A673 (cell line): ENCODE measurements at places on chromosomes 16 and 17. TPM values are rescaled to one million over a fixed set of nuclear protein-coding genes. Genes with fewer than 3 reads are reported as not detected.

GRCh38 chr16:85137323-85138072 lies 25.2 kb upstream of the CIBAR2 start:
- DNase-seq, result no peak

CCL3 gene
- total RNA-seq, result not detected in 2 replicates

OTOA gene
- 0.13 TPM in 1 of 2 replicates, not detected in the other for total RNA-seq

COPZ2 gene
- 2.3 TPM in 1 of 2 replicates, not detected in the other for total RNA-seq

C16orf74 gene
- total RNA-seq, result 3.8 and 5.9 TPM in 2 replicates
